ENCODE measurements at places on chromosomes 12 and 14. TPM values are rescaled to one million over a fixed set of nuclear protein-coding genes. Genes with fewer than 3 reads are reported as not detected.

DNAJC22 gene
- total RNA-seq: 1.1 TPM

PRH2 gene
- not detected for total RNA-seq

KLRF1 gene
- 0.16 TPM for total RNA-seq

OR4L1 gene
- not detected for total RNA-seq

CPSF6 gene
- 30.5 TPM for total RNA-seq

HRK gene
- total RNA-seq: not detected

CMA1 gene
- total RNA-seq: not detected

NPFF gene
- not detected for total RNA-seq

PRKD1 gene
- 8.0 TPM for total RNA-seq

COX14 gene
- 23.9 TPM for total RNA-seq

AQP6 gene
- total RNA-seq: not detected

DPPA3 gene
- not detected for total RNA-seq

SLC38A6 gene
- 65.6 TPM for total RNA-seq

KRT74 gene
- not detected for total RNA-seq

KLRB1 gene
- not detected for total RNA-seq

MAPK1IP1L gene
- 50.5 TPM for total RNA-seq

BMAL2 gene
- total RNA-seq: 10.3 TPM
